ENCODE measurements at places on chromosomes 7 and 10.

DNA sequence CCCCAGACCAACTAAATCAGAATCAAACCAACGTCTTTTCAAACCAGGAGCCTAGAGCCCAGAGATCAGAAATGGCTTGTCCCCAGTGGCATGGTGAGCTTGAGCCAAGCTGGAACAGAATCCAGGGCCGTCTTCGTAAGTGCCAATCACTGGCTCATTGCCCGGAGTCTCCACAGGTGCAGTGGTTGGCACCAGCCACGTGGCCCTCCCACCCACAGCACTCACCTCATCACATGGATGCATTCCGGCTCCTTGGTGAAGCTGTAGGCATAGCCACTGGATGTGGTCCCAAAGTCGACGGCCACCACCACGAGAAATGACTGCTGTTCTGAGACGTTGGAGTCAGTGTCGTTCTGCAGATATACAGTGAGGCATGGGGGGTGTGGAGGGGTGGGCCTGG is 37.4 kb downstream of the HSPA12A start:
- DNase-seq: no peak

DNA sequence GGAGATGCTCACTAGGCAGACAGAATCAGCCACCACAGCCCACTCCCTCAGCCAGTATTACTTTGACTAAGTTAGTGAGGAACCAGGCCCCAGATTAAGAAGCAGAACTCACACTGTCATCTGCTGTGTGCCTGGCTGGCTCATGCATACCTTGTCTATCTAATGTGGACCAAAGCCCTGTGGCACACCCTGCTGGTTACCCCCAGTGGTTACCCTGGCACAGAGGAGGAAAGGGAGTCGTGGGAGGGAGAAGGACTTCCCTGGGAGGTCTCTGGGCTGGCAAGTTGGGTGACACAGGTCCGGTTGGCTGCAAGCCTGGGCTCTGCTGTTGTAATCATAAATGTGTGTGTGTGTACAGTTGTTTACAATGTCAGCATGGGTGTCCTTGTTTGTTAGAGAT is 7.5 kb upstream of the SH2D4B start:
- DNase-seq: no peak

DNA sequence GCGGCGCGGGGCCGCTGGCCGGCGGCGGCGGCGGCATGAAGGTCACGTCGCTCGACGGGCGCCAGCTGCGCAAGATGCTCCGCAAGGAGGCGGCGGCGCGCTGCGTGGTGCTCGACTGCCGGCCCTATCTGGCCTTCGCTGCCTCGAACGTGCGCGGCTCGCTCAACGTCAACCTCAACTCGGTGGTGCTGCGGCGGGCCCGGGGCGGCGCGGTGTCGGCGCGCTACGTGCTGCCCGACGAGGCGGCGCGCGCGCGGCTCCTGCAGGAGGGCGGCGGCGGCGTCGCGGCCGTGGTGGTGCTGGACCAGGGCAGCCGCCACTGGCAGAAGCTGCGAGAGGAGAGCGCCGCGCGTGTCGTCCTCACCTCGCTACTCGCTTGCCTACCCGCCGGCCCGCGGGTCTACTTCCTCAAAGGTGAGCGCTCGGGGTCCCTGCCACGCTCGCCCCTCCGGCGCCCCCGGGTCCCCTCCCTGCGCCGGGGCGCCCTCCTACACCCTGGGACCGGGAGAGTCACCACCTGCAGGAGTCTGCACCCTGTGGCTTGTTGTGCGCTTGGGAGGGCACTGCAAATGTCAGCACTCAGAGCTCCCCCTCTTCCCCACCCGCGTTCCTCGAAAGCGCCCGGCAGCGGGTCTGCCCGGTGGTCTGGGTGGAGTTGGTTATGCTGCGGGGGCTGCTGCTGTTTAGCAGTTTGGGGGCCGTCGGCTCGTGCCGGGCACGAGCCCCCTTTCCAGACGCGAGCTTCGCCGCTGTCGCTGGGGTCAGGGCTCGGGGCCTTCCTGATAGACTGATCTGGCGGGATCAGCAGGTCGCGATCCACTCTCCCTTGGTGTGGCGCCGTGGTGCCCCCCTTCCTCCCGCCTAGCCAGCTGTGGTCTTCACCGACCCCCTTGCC is 627 bp downstream of the DUSP5 start:
- DNase-seq: peak; percentile 49

DNA sequence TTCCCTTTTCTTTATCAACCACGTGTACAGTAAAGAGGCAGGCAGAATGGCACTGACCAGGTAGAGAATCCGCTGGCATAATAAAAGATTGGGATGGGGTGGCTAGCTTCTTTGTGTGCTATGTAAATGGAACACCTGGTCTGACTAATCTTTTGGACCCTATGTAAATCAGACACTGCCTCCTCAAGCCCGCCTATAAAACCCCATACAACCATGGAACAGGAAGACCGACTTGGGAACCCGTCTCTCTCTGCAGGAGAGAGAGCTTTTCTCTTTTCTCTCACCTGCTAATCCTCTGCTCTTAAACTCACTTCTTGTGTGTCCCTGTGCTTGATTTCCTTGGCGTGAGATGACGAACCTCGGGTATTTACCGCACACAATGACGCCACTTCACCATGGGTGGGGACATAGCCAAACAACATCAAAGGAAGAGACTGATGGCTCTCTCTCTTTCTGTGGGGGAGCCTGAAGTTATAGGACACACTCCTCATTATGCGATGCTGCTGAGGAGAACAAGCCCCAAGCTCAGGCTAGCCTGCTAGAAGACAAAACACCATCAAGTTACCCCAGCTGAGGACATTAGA is 94.2 kb downstream of the ARL5B start:
- no peak for DNase-seq

DNA sequence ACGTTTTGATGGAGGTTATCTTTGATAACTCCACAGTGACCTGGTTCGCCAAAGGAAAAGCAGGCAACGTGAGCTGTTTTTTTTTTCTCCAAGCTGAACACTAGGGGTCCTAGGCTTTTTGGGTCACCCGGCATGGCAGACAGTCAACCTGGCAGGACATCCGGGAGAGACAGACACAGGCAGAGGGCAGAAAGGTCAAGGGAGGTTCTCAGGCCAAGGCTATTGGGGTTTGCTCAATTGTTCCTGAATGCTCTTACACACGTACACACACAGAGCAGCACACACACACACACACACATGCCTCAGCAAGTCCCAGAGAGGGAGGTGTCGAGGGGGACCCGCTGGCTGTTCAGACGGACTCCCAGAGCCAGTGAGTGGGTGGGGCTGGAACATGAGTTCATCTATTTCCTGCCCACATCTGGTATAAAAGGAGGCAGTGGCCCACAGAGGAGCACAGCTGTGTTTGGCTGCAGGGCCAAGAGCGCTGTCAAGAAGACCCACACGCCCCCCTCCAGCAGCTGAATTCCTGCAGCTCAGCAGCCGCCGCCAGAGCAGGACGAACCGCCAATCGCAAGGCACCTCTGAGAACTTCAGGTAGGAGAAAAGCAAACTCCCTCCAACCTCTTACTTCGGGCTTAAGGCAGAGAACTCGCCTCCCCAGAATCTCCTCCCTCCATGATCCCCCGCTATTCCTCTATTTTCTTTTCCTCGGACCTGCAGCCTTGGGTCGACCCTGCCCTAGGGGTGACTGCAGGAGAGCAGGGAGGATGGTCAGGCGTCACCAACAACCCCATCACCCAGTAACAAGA is at the start of gene SERPINE1:
Gene SERPINE1 (plus strand): TSS at position 454 of the 809 bp plus-strand sequence. CDS start 1,290 bp downstream, outside the sequence.
- DNase-seq: peak; percentile 95

DNA sequence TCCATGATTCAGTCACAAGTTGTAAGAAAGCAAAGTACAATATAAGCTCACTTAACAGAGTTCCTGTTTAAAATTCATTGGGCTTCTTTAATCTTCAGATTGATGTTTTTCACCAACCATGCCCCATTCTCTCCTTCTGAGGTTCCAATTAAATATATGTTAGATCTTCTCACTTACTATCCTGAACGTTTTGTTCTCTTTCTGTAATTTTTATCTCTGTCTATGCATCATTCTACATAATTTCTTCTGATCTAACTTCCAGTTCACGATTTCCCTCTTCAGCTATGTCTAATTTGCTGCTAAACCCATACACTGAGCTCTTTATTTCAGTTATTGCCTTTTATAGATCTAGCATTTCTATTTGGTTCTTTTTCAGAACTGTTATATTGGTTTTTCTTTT is 28.0 kb upstream of the SPOCK2 start:
- no peak for DNase-seq

DNA sequence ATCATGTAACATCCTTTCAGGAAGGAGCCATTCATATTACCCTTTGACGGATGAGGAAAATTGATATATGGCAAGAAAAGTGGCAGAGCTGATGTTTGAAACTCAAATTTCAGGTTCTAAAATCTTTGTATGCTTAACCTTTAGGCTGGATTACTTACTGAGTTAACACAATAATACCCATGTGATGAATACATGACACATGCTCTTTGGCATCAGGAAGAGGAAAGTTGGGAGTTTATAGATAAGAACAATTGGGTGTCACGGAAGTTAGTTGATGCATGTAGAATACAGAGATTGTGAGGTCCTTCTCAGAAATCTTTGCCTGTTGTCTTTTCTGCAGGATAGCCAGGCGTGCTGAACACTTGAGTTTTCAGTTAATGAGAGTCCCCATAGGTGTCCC is 572.1 kb upstream of the POM121L12 start:
- DNase-seq: no peak

GRCh38 chr10:52019656-52020055 is 294.4 kb upstream of the DKK1 start:
- no peak for DNase-seq

GRCh38 chr10:105769248-105770184 is 1128.4 kb downstream of the SORCS3 start:
- peak; percentile 53 for DNase-seq

DNA sequence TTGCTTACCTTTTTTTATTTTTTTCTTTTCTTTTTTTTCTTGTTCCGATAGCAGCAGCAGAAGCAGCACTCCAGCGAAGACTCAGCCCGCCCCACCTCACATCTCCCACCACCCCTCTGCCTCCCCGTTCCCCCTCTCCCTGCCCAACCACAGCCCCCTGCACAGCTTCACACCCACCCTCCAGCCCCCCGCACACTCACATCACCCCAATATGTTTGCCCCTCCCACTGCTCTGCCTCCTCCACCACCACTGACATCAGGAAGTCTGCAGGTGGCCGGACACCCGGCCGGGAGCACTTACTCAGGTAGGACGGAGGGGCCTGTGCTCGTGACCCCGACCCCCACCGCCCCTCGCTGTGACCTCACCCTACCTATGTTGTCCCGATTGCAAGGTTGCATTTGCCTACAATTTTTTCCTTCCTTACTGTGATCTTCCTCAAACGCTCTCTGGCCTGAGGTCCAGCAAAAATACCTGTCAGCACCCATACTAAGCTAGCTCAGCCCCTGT is 367.2 kb upstream of the GALNT17 start:
- DNase-seq: no peak

GRCh38 chr10:92052741-92053140 is 129.2 kb downstream of the BTAF1 start:
- DNase-seq: no peak

- DNase-seq: no peak
Measured at GRCh38 chr7:39987641-39988347, 37.7 kb downstream of the CDK13 start.

DNA sequence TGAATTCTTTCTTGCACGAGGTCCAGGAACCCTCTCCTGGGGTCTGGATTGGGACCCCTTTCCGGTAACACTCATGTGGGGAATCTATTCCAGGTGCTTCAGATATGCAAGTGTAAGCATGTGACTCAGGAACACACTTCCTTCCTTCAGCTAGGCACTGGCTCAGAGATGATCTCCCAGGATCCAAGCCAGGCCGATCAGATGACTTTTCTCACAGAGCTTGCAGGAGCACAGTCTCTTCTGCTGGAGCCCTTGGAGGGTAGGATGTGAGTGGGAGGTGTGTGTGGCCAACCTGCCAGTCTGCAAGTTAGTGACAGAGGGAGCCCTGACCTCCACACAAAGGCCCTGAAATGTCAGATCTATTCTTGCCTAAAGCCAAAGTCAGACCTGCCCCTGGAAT is 108.3 kb downstream of the CPXM2 start:
- DNase-seq: no peak

- DNase-seq: peak; percentile 61
Measured at GRCh38 chr7:102834999-102835398, 77.8 kb upstream of the LRRC17 start.

DNA sequence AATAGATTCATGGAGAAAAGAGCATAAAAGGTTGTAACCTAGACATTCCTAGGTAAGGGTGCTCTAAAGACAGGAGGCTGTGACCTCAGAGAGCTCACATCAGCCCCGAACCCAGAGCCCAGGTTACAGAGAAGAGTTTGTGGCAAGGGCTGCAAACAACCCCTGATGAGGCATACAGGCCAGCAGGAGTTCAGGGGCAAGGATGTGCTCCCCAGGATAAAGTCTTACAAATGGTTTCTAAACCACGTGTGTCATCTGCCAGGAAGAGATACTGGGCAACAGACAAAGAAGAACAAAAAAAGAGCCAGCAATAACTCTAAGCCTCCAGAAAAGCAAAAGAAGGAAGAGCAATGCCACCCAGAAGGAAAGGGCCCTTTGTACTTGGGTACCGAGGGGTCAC is 27.7 kb downstream of the NCAPG2 start:
- no peak for DNase-seq

DNA sequence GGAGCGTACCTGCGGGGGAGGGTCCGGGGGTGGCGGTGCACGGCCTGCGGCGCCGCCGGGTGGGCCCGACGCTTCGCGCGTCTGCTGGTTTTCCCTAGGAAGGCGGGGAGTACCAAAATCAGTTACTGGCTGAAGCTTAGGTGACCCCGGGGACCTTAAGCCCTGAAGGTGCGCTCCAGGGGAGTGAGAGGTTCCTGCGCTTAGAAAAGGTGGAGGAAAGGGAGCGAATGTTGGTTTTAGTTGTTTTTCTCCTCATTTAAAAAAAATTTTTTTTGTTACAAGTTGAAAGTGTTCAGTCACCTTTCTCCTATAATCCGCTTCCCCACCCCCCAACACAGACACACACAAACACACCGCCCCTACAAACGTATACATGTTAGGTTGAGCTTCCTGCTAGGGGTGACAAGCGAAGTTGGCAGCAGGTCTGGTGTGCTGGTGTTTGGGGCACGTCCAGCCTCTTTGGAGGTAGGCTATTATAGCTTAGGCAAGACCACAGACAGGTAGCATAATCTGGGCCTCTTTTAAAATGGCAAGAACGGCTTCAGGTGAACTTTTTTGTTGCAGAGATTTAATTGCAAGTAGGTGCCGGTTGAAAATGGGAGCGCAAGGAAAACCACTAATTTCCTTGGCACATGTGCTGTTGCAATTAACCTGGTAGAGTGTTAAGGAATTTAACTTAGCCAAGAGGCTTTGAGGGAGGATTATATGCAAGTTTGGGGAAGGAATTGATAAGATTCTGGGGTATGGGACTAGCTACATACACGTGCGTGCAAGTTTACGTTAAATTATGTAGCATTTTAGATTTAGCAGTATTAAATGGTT is 945 bp downstream of the ADD3 start:
- DNase-seq: peak; percentile 59

- DNase-seq: no peak
Measured at GRCh38 chr7:967361-968082, 7.8 kb downstream of the COX19 start.

GRCh38 chr10:5419466-5420094 is 7.2 kb downstream of the NET1 start:
- DNase-seq: no peak

- no peak for DNase-seq
Measured at GRCh38 chr10:76117949-76118348, 686.5 kb downstream of the LRMDA start.

Measured in Caki2 (cell line).